ENCODE measurements at places on chromosomes 12 and 14. TPM values are rescaled to one million over a fixed set of nuclear protein-coding genes. Genes with fewer than 3 reads are reported as not detected.
A peak's percentile ranks its signal among the peaks of the same experiment; 100 is the strongest.

DNA sequence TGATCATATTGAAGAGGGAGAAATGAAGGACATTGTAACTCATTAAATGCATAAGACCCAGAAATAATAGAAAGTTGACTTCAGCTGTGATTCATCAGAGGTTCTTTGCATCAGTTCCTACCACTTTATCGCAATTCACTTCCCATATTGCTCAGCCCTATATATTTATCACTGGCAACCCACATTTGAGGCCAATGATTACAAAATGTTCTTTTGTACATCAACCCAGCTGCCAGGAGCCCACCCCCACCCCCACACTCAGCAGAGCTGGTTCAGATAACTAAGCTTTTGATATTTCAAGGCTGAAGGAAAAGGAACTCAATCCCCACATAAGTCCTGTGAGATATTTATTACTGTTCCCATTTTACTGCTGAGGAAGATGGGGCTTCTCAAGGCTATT lies 51.2 kb upstream of the TMPO start:
- peak; percentile 16 for DNase-seq

DNA sequence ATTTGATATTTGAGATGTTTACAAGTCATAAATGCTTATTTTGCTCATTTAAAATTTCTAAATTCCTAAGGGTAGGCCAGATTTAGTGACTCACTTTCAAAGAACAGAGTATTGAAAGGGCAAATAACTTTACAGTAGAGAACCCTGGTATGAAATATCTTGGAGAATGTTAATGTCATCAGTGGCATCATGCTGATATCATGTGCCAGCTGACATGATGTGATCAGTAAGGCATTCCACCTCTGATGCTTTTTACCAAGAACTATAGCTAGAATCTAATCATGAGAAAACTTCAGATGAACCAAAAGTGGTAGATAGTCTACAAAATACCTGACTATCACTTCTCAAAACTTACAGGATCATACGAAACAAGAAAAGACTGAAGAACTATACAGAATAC lies 2.9 kb upstream of the FLRT2 start:
- DNase-seq, result no peak

GRCh38 chr12:62716866-62717525 lies 218.0 kb downstream of the PPM1H start:
- DNase-seq, result no peak

- no peak for DNase-seq
Measured at GRCh38 chr14:20751963-20752562, 6.4 kb downstream of the EDDM3A start.

DNA sequence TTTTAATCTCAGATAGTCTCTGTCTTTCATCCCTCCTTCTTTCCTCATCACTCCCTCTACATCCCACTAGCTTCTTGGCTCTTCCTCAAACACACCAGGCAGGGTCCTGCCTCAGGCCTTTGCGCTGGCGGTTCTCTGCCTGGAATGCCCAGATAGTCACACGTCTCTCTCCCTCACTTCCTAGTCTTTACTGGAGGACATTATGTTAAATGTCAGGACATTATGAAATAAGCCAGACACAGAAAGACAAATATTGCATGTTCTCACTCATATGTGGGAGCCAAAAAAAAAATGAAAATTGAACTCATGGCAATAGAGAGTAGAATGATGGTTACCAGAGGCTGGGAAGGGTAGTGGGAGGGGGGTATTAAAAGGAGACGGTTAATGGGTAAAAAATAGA lies 442.0 kb downstream of the MED13L start:
- no peak for DNase-seq

Gene TRPV4
- not detected for total RNA-seq

DNA sequence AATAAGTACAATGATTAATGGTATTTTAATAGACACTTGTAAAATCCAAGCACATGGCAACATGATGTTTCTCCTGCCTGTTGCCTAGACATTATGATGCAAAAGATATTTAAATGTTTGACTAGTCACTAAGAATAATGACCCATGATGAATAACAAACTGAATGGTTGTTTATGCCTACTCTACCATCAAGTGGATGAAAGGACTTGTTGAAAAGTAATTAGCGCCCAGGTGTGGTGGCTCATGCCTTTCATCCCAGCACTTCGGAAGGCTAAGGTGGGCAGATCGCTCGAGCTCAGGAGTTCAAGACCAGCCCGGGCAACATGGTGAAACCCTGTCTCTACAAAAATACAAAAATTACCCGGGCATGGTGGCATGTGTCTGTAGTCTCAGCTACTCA lies 30.7 kb downstream of the KIF21A start:
- DNase-seq, result no peak

Gene MIP
- under 0.01 TPM for total RNA-seq

Gene OTOGL
- total RNA-seq, result under 0.01 TPM

GRCh38 chr12:26124446-26125399 lies at the start of gene BHLHE41:
TSS of gene BHLHE41 (minus strand) at chr12:26125037. CDS start at chr12:26124779, 258 bp downstream.
- DNase-seq, result peak; percentile 48

DNA sequence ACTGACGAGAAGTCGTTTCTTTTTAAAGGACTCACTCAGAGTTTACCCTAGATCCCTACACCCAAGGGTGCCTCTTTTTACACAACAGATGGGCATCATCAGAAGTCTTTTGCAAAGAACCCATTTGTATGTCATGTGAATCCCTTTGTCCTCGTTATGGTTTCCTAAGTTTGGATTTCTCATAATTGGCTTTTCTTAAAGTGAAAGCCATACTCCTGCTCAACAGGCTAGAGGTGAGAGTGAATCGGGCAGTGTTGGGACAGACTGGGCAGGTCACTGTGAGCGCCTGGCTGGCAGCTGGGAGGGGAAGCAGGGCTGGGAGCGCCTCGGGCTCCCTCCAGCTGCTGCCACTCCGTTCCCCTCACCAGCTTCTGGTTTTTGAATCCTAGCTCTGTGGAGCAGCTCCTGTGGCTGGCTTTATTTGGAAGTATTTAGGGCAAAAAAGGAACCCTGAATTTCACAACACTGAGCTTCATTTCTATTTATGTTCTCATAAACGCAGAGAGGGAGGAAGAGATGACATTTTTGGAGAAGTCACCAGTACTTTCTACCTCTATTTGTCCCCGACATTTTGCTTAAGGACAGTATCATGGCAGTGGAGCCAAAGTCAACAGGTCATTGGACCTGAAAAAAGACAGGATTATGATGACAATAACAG lies 63.8 kb upstream of the ACTN1 start:
- no peak for DNase-seq

DNA sequence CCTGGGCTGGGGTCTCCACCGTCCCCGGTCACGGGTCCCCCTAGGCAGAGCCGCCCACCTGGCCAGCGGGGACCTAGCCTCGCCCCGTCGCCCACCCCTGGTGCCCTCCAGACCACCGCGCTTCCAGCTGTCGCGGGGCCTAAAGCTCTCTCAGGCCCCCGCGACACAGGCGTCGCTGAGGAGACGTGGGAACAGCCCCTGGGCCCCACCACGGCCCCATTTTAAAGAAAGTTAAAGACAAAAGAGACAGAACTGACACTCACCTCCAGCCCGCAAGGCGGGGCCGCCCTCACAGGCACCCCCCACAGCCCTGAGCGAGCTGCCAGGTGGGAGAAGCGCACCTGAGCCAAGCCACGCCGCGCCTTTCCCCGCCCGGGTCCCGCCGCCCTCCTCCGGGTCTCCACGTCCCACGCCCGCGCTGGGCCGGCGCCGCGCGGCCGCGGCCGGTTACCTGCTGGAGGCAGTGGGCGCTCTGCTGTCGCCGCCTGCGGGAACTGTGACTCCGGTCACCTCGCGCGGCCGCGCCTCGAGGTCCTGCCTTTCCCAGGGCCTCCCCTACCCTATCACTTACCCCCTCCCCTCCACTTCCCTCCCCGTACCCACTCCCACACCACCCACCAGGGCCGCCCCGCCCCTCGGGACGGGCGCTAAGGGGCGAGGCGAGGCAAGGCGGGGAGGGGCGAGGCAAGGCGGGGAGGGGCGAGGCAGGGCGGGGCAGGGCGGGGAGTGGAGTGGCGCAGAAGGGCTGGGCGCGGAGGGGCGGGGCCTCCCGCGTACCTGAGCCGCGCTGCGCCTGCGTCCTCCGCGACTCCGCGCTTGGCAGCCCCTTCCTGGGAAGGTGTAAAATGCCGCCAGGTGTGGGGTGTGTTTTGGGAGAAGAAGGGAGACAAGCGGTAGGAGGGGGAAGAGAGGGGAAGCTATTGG lies 31.2 kb downstream of the TC2N start:
- DNase-seq, result peak; percentile 61

DNA sequence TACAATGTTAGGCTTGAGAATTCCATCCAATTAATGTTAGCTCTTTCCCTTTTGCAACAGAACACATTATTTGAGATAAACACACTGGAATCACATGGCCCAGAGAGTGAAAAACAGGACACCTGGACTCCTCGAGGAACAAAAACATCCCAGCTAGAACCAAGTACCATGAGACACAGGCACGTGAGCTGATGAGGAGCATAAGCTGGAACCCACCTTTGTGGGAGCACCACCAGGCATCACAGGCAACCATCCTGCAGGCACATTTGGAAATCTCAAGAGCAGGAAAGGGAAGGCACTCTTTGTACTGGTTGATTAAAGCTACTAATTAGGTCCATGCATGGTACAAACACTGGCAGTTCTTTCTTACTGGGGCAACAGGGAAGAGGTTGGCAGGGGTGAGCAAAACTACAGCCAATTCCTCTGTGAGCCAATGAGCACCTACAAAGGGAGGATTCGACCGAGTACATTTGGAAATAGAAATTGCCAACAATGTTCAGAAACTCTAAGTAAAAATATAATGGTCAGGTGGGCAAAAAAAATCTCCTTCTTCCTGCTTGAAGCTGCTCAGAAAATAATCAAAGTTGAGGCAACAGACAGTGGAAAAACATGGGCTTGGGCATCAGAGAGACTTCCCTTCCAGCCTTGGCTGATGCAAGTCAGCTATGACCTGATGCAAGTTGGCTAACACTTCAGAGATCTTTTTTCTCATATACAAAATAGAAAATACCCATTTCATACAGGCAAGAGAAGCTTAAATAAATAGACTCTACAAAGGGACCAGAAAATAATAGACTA lies 216.7 kb downstream of the NUAK1 start:
- no peak for DNase-seq

Gene CCDC177
- total RNA-seq, result under 0.01 TPM

GRCh38 chr12:108912361-108912760 lies 32.5 kb downstream of the DAO start:
- DNase-seq, result no peak

DNA sequence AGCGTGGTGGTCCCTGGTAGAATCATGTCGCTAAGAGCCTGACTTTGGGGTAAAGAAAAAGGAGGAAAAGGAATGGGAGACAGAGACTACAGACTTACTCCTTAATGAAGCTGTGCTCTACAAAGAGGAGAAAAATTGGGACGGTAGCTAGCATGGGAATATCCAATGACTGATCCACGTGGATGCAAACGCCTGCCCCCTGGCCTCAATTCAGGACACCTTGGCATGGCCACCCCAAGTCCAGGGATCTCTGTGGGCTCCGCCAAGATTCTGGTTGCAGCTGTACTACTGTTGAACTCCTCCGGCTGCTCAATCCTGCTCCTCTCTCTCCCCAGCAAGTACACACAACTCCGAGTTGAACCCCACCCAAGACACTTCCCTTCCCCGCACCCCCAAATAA lies 70.5 kb upstream of the DIO3 start:
- no peak for DNase-seq

GRCh38 chr12:123944696-123945095 lies 27.9 kb downstream of the CCDC92 start:
- no peak for DNase-seq

DNA sequence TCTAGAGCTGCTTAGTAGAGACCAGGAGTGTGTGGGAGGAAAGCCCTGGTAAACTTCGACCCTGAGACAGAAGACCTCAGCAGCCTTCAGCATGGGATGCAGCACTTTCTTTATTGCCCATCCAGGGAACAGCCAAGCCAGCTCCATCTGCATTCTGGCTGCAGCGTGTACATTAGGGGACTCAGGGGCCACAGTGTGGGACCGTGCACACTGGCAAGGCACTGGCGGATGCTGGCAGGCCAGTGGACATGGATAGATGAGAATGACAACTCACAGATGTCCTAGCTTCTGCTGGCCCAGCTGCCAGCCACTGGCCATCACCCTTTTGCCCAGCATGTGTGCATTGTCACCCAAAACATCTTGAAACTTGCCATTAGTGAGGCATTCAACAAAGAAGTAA lies 12.5 kb downstream of the PLD4 start:
- DNase-seq, result no peak

Gene FIGNL2
- 0.81 TPM for total RNA-seq

Gene AVPR1A
- 0.27 TPM for total RNA-seq

Gene TAS2R13
- 1.3 TPM for total RNA-seq

- DNase-seq, result no peak
Measured at GRCh38 chr12:115374480-115375185, 690.7 kb upstream of the TBX3 start.

- no peak for DNase-seq
Measured at GRCh38 chr14:39398382-39398781, 33.9 kb downstream of the FBXO33 start.

GRCh38 chr12:57619434-57620244 lies 8.4 kb downstream of the ARHGEF25 start:
- DNase-seq, result no peak

DNA sequence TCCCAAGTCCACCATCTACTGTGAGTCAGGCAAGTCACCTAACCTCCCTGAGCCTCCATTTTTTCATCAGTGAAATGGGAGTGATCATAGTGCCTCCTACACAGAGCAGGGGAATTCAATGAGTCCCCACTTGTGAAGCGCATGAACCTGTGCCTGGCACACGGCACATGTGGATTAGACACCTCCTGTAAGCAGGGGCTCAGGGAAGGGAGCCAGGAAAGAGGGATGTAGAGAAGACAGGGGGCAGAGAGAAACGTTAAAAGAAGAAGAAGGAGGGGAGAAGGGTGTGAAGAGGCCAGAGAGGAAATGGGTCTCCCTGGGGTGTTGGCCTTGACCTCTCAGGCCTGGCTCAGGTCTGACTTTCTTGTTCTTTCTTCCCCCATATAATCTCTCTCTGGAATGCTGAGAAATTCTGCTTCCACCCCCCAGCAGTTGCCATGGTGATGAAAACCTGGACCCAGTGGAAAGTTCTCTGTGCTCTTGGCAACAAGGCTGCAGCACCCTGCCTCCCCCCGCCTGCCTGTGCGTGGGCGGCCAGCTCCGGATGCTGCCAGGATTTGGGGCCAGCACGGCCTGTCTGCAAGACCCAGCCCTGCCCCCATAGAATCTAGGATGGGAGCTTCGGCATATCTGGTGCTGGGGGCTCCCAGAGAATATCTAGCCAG lies 94.5 kb downstream of the CALM1 start:
- DNase-seq, result no peak

Gene B4GALNT1
- total RNA-seq, result 0.81 TPM

Gene RAPGEF3
- 15.6 TPM for total RNA-seq

DNA sequence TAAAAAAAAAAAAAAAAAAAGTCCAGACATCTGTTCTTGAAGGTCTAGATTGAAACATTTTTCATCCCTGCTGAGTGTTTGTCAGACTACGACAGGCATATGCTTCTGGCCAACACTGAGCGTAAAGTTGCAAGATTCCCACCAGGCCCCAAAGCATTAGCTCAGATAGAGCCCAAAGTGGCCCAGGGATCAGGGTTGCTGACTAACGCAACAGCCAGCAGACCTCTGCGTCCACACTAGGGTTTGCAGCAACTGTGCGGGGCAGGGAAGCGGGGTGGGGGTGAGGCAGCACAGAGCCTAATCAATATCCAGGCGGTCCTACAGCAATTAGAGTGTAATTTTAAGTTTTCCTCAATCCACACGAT lies 55.7 kb downstream of the SSH1 start:
- DNase-seq, result no peak

Measured in hematopoietic multipotent progenitor cell (in vitro differentiated cells).